HCEC 1CT (cell line): ENCODE measurements at places on chromosomes 7 and 10.

GRCh38 chr10:54614072-54614471, 187.0 kb downstream of the PCDH15 start:
- DNase-seq = no peak

GRCh38 chr7:80589631-80590030, 48.8 kb upstream of the CD36 start:
- no peak for DNase-seq

GRCh38 chr10:5206799-5207198, 10.2 kb downstream of the AKR1C4 start:
- no peak for DNase-seq

DNA sequence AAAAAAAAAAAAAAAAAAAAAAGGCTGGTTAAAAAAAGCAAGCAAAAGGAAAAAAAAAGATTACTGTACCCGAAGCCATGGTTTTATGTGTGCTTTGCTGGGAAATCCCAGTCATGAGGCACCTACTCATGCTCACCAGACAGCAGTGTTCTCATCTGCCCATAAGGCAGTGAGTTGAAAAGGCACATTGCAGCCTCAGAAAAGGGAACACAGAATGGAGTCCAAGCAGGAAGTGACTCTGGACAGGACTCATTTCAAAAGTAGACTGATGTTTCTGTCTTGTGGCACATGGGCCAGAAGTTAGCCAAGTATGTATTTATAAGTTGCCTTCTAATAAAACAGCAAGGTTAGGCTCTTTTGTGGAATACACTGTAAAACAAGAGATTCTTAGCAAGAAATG, 40.2 kb downstream of the PDSS1 start:
- no peak for DNase-seq

GRCh38 chr10:3417096-3417495, 244.5 kb upstream of the PITRM1 start:
- DNase-seq = no peak

DNA sequence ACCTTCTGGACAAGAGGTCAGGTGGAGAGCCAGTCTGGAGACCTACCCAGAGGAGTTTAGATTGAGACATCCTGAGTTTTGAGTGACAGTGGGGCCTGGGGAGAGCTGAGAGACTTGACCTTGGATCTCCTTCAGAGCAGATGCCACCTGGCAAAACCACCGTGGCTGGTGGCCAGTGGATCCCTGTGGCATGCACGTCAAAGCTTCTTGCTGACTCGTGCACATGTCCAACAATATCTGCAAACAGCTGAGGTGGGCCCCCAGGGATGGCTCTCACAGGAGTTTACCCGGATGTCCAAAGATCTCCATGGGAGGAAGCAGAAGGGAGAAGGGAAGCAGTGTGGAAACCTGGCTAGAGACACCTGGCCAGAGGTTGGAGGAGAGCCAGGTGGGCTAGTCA, 230.5 kb downstream of the FANK1 start:
- no peak for DNase-seq

- no peak for DNase-seq
These were observed 220.6 kb upstream of the FOXK1 start for GRCh38 chr7:4461531-4461930.

GRCh38 chr7:158251061-158251965, 336.3 kb downstream of the PTPRN2 start:
- no peak for DNase-seq

GRCh38 chr10:124696446-124697392, 47.5 kb downstream of the FAM53B start:
- no peak for DNase-seq

- DNase-seq = no peak
These were observed 42.5 kb downstream of the ABLIM1 start for GRCh38 chr10:114615600-114616007.

GRCh38 chr10:17278607-17279240, 50.7 kb downstream of the VIM start:
- DNase-seq = no peak

DNA sequence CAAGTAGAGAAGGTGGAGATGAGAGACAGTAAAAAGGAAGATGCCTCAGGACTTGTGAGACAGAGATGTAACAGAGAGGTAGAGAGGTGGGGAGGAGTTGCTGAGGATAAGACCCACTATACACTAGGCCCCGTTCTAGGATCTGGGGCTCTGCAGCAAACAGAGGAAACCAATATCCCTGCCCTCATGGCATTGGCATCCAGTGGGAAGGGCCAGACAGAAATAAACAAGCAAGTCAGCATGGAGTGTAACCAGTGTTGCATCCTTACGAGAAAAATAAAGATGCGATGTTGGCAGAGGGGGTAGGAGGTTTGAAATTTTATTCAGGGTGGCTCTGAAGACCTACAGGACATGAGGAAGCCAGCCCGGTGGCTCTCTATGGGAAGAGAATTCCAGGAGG, 22.0 kb upstream of the EEPD1 start:
- DNase-seq = no peak

DNA sequence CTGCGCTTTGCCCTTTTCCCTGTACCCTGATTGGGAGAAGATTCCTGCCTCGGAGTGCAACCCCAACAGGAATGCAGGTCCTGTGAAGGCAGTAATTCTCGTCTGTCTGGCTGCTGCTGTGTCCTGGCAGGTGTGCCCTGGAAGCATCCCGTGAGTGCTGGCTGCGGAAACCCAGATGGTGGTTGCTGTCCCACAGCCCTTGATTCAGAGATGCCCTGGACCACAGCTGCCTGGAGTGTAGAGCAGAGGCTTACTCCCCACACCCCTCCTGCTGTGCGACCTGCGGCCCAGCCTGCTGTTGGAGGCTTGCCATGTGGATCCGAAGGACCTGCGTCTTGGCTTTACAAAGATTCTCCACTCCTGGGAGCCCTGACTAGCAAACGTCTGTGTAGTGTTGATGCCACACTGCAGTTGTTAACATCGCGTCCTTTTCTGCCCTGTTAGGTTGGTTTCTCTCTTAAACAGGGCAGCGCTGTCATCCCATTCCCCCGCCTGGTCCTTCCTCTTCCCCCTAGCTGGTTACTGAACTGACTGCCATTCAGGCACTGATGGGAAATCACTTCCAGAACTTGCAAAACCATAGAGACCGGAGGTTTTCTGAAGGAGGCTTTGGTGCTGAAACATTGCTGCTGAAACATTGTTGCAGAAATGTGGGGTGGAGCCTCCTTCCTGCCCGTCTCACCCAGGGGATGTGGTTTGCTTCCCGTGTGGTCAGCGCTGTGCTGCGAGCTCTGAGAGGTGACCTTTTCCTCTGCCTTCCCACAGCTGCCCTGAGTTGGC, 53.3 kb downstream of the DNAJB6 start:
- no peak for DNase-seq

GRCh38 chr10:129417870-129418269, 49.2 kb upstream of the MGMT start:
- DNase-seq = no peak

DNA sequence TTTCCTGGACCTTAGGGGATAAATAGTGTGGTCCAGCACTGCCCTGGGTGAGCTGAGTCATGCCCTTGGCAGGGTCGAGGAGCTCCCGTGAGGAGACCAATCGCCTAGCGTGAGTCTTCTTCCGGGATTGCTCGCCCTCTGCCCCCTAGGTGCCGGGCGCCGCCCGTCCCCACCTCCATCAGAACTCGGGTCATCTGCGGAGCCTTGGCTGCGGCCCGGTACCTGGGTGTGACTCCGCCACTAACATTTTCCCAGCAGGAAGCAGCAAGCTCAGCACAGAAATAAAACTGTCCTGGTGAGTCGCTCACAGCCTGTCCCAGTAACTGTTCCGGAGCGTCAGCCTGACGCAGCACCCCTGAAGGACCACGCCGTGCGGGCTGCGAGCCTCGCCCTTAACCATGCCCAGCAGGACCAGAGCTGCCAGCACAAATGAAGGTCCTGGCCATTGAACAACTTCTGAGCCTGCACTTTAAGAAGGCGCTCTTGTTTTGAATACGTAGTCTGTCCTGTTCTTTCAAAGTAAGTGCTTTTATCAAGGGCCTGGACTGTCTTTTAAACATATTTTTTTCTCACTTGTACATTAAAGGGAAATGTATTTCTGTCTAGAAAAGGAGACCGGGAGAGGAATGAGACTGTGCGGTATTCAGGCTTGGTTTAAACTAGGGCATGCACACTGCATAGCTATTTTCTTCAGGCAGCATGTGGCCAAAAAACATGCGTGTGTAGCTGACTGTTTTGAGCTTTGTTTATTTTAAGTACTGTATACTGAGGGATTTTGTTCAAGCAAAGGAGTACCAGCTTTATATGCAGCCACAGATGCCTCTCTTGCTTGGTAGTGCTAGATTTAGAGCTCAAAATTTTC, 136.7 kb downstream of the HECW1 start:
- peak; percentile 66 for DNase-seq

GRCh38 chr10:4982764-4983226, 19.6 kb downstream of the AKR1C1 start:
- DNase-seq = no peak

GRCh38 chr10:71015674-71016073, 127.3 kb upstream of the PCBD1 start:
- no peak for DNase-seq

GRCh38 chr10:34254596-34254995, 560.5 kb downstream of the PARD3 start:
- peak; percentile 63 for DNase-seq

GRCh38 chr10:126611303-126611702, 59.2 kb downstream of the C10orf90 start:
- DNase-seq = no peak

DNA sequence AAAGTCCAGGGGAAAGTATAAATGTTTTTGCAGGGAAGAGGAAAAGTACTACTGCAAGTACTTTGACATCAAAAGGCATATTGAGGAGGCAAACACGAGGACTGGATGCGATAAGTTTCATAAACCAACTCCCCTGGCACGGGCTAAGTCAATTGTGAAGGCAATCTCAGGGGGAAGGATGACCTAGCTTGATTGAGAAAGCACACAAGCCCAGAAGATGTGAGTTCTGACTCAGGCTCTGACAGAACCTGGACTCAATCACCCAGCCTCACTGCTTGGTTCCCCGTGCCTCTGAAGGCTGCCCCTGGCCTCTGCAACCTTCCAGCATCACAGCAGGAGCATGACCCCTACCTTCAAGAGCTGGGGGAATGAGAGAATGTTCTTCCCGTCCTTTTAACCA, 93.2 kb upstream of the ZNF438 start:
- no peak for DNase-seq

DNA sequence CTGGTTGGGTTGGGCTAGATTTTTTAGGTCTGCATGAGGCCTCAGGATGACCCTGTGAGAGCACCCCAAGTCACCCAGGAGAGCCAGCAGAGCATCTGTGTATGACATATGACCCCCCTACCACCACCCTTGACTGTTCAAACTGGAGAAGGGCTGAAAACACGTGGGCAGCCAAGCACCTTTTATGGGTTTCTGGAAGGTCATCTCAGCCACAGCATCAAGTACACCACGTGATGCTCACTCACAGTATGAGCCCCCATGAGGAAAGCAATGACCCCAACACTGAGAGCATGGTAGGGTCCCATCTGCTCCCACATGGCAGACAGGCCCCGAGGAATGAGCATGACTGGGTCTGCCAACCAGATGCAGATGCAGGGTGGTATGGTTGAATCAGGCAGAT, 149.4 kb upstream of the GDF10 start:
- DNase-seq = no peak

DNA sequence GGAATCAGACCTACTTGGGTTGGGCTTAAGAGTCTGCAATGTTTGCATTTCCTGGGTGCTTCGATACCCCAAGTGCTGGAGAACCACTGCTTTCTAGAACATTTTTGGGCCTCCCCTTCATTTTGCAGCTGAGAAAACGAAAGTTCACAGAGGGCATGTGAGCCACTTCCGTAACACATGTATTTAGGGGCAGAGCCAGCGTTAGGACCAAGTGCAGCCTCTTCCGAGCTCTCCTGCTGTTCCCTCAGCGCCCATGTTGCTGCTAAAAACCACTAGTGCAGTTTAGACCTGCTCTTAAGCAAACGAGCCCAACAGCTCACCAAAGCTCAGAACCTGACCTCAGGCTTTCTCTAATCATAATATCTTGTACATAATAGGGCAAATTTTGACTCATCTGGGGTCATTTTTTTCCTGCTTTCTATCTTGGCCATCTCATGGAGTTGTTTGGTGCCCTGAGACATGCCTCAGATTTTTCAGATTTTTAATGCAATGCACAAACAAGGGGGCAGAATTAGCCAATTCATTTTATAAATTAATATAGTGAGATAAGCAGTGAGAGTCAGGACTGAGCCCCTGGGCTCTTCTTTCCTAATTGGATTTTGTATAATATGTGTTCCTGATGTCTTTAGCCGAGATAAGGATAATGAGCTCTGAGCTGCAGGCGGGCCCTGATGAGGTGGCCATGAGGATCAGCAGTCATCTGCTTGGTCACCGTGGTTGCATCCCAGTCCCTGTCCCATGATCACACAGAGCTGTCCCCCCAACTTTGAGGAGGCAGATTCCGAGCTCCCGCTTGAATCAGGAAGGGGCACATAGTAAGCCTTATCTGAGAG, 12.9 kb downstream of the BAG3 start:
- DNase-seq = peak; percentile 32

- DNase-seq = peak; percentile 22
These were observed 44.6 kb downstream of the MTERF1 start for GRCh38 chr7:91835826-91836368.

DNA sequence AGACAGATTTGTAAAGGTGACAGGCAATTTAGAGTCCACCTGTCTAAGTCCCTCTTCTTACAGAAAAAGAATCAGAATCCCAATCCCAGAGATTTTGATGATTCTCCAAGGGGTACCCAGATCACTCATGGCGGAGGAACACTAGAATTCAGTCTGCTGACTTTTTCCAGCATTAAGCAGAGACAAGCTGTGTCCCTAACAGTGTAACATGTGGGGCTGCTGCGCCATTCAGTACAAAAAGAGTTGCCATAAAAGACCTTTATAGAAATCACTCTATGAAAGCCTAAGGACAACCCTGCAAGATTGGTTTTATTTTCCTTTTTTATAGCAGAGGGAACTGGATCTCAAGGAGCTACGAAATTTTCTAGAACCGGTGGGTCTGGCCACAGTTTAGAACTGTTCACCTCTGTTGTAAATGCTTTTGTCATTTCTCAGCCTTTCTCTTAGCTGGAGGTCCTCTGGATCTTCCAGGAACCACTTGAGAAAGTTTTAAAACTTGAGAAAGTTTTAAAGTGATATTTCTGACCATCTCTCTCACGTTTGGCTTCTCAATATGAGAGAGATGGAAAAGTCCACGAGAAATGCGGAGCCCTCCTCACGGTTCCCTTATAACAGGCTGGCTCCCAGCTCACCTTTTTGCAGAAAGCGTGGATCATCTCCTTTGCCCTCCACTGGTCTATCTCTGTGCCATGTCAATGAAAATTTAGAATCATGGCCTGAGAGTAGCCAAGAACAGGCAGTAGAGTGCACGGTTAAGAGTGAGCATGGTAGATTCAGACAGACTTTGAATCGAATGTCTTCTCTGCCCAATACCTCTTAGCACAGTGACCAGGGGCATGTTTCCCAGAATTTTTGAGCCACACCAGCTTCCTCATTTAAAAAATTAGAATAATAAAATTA, 826 bp downstream of the GIMAP7 start:
- no peak for DNase-seq

GRCh38 chr7:130887957-130888371, 154.0 kb upstream of the KLF14 start:
- DNase-seq = peak; percentile 79
